ENCODE measurements at places on chromosomes 12 and 14. TPM values are rescaled to one million over a fixed set of nuclear protein-coding genes. Genes with fewer than 3 reads are reported as not detected.

The HOXC5 gene
- total RNA-seq, result 1.4 TPM

The SLC4A8 gene
- 1.9 TPM for total RNA-seq

The DHRS2 gene
- not detected for total RNA-seq

The BMP4 gene
- total RNA-seq, result 13.2 TPM

The ESR2 gene
- total RNA-seq, result 1.5 TPM

The BEST3 gene
- 7.1 TPM for total RNA-seq

The YBX3 gene
- 162 TPM for total RNA-seq

The RPGRIP1 gene
- 0.10 TPM for total RNA-seq

The ALDH1L2 gene
- 21.9 TPM for total RNA-seq

The APOLD1 gene
- 21.2 TPM for total RNA-seq

DNA sequence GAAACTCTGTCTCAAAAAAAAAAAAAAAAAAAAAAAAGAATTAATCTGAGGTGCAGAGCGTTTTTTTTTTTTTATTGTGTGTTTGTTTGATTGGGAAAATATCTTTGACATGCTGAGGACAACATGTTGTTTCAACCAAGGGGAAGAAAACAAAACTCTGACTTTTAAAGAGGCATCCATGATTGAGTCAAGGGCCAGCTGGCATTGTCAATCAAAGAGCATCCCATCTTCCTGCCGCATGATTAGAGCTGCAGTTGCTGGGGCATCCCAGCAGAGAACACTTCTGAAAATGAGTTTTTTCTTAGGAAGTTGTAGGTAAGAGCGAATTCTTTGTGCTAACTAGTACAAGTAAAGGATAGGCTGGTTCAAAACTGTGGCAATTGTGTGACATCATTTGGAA, 200.9 kb upstream of the DAAM1 start:
- DNase-seq, result no peak

GRCh38 chr12:54991161-54991990, 6.8 kb upstream of the TESPA1 start:
- no peak for DNase-seq

DNA sequence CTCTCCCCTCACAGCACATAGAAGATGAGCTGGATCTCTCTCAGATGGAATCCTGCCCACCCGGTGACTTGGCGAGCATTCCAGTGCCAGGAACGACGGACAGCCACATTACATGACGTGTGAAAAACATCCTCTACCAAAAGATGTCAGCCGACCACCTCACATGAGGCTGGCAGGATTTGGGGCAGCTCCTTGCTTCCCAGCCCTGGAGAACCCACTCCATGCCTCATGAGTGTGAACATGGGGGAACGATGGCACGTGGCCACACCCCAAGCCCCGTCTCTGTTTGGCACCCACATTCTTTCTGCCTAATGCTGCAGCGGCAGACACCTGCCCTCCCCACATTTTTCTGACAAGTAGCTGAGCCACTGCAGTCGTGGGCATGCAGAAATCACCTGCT, 202.5 kb downstream of the CALM1 start:
- no peak for DNase-seq

- no peak for DNase-seq
These were observed 604.0 kb downstream of the GALC start for GRCh38 chr14:87388946-87389345.

DNA sequence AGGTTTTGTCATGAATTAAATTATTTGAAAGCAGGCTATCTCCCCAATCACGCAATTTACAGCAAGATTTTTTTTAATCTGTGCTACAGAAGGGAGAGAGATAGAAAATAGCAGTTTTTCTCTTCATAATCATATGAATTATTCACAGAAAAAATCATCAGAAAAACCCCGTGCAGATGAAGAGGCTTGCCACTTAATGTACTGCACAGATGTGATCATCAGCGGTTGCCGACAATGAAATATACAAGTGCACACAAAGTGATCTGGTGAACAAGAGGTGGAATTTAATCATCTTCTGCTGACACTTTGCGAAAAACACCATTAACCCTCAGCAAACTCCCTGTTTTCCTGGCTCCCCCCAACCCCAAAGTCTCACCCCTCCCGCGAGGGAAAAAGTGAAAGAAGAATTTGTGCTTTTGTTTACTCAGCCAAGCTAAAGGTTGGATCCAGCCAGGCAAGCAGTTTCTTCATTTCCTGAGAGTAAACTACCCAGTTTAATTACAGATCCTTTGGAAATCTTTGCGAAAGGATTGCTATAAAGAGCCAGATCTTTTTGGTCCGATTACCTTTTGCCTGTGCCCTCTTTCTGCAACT, 3.1 kb upstream of the LMO3 start:
- no peak for DNase-seq

GRCh38 chr12:70919597-70920035, 922 bp downstream of the PTPRR start:
- no peak for DNase-seq

DNA sequence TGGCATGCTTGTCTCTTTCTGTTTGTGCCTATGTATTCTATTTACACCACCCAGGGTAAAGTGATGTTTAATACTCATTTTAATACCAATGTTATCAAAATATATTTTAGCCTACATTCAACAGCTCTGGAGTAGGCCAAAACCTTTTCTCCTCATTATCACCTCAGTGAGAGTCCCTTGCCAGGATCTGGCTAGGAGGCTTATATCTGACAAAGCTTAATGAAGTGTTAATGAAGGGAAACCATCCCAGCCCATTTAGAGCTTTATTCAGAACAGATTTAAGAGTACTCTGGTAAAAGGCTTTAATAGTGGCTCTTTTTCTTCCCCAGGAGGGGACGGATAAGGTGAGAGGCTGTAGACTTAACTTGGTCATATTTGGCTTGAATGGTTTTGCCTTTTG, 137.6 kb downstream of the GRIN2B start:
- no peak for DNase-seq

- DNase-seq, result no peak
These were observed 39.4 kb downstream of the USP15 start for GRCh38 chr12:62299617-62300016.

GRCh38 chr12:14913381-14913781, 25.0 kb downstream of the ERP27 start:
- DNase-seq, result no peak

- DNase-seq, result no peak
These were observed 32.1 kb downstream of the CMKLR1 start for GRCh38 chr12:108307006-108307405.

GRCh38 chr12:47736216-47736615, 10.9 kb upstream of the ENDOU start:
- DNase-seq, result no peak

GRCh38 chr14:33241331-33241730, 302.7 kb downstream of the NPAS3 start:
- no peak for DNase-seq

GRCh38 chr12:42761601-42762350, 172.2 kb upstream of the PRICKLE1 start:
- DNase-seq, result peak; percentile 66

DNA sequence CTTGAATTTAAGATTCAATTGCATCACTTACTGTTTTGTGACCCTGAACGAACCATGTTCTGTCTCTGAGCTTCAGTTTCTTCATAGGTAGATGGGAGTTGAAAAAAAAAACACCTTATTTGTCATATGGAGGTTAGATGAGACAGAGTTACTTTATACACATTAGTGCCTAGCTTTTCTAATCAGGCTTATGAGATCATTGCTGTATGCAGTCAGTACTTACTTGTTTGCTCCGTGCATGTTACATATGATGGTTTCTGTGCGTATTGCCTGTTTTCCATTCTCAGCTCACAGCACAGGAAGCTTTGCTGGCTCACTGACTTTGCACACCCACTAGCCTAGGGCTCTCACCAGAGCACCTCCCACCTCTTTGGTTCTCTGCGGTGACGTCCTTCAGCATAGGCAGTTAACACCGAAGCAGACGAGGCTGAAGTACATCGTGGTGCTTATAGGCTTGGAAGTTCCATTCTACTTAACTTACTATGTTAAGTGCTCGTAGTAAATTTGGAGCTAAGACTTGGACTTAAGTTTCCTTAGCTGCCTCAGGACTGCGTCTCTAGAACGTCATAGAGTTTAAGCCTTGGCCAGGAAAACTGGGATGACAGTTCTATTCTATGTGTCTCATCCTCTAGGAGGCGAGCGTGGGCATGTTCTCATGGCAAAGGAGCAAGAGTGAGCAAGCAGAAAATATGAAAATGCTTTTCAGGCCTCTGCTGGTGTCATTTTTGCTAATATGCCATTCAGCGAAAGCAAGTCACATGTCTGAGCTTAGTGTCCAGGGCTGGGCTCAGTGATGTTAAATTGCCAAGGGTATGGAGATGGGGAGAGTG, 57.3 kb downstream of the NRXN3 start:
- DNase-seq, result no peak

- DNase-seq, result no peak
These were observed 4.2 kb upstream of the TMEM30B start for GRCh38 chr14:61285364-61285763.

DNA sequence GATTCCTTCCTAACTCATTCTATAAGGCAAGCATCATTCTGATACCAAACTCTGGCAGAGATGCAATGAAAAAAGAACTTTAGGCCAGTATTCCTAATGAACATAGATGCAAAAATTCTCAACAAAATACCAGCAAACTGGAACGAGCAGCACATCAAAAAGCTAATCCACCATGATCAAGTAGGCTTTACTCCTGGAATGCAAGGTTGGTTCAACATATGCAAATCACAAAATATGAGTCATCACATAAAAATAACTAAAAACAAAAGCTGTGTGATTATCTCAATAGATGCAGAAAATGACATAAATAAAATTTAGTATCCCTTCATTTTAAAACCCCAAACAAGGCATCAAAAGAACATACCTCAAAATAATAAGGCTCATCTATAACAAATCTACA, 98.9 kb downstream of the ACSS3 start:
- no peak for DNase-seq

DNA sequence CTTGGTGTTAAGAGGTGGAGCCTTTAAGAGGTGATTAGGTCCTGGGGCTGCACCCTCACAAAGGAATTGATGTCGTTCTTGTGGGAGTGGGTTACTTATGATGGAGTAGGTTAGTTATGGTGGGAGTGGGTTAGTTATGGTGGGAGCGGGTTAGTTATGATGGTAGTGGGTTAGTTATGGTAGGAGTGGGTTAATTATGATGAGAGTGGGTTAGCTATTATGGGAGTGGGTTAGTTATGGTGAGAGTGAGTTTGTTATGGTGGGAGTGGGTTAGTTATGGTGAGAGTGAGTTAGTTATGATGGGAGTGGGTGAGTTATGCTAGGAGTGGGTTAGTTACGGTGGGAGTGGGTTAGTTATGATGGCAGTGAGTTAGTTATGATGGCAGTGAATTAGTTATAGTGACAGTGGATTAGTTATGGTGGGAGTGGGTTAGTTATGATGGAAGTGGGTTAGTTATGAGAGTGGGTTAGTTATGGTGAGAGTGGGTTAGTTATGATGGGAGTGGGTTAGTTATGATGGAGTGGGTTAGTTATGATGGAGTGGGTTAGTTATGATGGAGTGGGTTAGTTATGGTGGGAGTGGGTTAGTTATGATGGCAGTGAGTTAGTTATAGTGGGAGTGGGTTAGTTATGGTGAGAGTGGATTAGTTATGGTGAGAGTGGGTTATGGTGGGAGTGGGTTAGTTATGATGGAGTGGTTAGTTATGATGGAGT, 22.6 kb upstream of the SFSWAP start:
- no peak for DNase-seq

DNA sequence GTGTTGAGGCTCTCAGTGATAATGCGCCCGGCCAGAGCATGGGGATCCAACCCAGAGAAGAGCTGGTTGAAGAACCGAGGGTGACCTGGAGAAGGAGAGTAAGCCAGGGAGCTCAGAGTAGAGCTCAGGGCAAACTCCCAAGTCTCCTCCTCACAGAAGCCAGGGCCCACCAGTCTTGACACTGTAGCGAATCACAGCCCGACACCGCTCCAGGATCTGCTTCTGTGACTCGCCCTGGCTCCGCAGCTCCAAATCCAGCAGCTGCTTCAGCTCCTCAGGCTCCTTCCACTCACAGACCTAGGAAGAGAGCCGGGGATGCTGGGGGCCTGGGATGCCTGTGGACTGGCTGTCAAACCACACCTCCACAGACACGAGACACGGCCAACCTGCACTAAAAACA, 8.2 kb upstream of the ZNF740 start:
- DNase-seq, result no peak

GRCh38 chr14:49461529-49462401, 124.4 kb downstream of the RPS29 start:
- DNase-seq, result peak; percentile 22

DNA sequence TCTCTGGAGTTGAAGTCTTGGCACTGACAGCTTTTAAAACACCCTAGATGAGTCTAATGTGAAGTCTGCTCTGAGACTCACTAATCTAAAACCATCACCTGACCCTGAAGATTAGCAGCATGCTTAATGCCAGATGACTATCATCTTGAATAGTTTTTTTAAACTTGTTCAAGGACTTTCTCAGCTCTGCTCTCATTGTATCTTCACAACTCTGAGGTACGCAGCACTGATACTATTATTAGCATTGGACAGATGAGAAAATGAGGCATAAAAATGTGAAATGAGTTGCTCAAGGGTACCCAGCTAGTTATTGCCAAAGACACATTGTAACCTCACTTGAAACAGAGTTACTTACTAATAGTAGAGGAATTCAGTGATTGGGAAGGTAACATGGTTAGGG, 4.8 kb downstream of the SLC38A1 start:
- no peak for DNase-seq

GRCh38 chr12:104521731-104522130, 65.0 kb downstream of the CHST11 start:
- DNase-seq, result no peak

DNA sequence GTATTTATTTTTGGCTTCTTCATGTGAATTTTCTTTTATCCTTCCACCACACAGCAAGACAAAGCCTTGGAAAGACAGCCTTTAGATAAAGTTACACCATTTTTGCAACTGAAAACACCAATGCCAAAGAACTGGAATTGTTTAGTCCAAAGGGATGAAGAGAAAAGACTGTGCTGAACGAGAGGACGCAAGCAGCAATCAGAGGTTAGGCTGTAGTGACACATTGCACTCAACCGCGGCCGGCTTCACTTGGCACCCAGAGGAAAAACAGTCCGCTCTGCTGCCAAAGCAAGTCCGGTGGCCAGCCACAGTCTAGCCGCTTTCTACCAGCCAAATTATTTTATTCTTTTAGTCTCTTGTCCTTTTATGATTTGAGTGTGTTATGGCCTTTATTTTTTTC, 49.1 kb upstream of the KCNJ8 start:
- DNase-seq, result no peak

GRCh38 chr12:63495974-63496373, 172.3 kb downstream of the DPY19L2 start:
- DNase-seq, result no peak

GRCh38 chr12:64025174-64025958, 180.9 kb downstream of the SRGAP1 start:
- no peak for DNase-seq

DNA sequence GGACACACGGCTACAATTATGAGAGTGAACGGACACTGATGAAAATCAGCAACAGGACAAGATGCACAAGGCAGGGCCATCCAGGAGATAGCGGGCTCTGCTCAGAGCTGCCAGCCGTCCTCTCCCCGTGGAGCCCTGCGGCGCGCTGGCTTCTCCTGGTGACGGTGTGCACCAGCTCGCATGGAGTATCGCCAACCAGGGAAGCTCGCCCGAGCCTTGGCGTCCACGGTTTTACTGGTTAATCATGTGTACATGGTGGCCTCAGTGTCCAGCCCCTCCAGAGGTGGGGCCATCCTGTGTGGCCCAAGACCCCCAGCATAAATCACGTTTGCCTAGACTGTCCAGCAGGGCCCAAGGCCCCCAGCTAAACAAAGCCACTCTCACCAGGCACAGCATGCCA, 31.2 kb upstream of the DYNC1H1 start:
- DNase-seq, result no peak

All from skin of body (tissue), 3 donors.